AG09309 (cell line): ENCODE measurements at places on chromosomes 7 and 10.
A peak's percentile ranks its signal among the peaks of the same experiment; 100 is the strongest.

GRCh38 chr7:36216063-36216684, 63.1 kb downstream of the EEPD1 start:
- DNase-seq = no peak

GRCh38 chr7:37901236-37901827, 15.3 kb downstream of the SFRP4 start:
- DNase-seq = peak; percentile 37

DNA sequence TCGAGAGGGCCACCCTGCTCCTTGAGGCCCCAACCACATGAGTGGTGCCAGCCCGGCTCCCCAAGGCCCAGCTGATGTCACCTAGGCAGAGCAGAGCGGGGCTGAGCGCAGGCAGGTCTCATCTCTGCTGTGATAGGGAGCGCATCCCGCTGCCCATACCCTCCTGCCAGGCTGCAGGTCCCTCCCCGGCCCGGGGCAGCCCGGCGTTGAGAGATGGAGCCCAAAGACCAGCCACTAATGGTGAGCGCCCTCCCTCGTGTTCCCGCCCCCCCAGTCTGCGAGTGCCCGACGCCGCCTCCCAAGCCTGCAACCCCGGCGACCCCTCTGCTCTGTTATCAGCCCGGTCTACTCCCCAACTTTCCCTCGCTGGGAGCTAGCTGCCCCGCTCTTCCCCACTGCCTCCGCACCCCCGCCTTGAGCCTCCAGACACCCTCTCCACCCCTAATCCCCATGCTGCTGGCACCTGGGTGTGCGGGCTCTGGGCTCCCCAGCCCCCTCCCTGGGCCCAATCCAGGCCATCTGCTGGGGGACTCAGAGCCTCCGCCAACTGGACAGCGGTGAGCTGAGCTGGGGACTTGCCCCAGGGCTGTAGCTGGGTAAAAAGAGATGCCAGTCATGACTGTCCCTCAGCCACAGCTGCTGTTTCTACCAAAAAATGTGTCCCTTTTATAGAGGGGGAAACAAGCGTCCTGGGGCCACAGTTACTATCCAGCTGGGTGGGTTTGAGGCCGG, 19.7 kb upstream of the CHST12 start:
- no peak for DNase-seq

DNA sequence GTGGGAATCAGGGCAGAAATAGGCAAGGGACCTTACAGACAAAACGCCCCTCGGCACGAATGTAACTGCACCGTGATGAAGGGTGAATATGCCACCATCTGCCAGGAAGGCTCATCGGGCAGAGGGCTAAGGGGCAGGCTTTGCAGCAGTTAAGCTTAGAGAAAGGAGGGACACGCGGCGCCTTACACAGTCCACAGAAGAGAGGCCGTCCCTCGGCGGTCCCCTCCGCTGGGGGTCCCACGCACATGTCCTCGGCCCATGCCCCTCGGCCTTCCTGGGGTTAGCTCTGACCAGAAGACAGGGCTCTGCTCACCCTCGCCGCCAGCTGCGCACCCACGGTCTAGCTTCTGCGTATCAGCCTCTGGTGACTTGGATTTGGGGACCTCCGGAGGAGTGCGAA, 141.1 kb downstream of the DYNC2I1 start:
- no peak for DNase-seq

DNA sequence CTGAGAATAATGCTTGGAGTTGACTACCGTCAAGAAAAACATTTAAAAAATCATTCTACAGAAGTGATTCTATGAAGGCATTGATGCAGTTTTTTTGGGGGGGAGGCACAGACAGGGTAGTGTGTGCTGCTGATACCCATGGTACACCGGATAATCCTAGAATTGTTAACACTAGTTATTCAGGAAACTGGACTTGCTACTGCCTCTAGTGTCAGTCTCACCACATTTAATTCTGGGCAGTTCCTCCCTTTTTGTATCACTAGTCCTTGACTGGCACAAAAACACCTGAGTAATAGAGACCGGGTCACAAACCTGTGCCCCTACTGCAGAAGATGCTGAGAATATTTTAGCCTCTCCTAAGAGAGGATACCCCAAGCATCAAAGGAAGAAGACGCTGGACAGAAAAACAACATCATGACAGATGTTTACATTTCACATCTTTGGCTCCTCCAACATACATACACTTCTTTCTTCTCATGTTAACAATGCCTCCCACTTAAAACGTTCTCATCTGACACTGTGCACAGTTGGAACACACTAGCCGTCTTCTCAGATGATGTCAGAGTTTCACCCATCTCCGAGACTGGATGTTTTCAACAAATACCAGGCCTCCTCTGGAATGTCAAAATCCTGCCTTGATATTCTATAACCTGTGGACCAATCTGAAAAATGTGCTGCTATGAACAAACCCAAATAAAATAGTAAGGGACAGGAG, 13.1 kb upstream of the TCAF1 start:
- no peak for DNase-seq

- DNase-seq = no peak
Measured at GRCh38 chr7:150586068-150586784, 19.0 kb downstream of the GIMAP4 start.
